Activated B cell treated with CpG ODN at 0.5 μM for 24 hours (primary cell): ENCODE measurements at places on chromosomes 7 and 10. TPM values are rescaled to one million over a fixed set of nuclear protein-coding genes. Genes with fewer than 3 reads are reported as not detected.

Gene CASD1
- 25.7 and 28.4 TPM in 2 replicates for total RNA-seq

Gene DLX6
- total RNA-seq, result not detected in 2 replicates

Gene ABCB4
- 17.5 and 19.8 TPM in 2 replicates for total RNA-seq

Gene HTR7
- total RNA-seq, result not detected in 2 replicates

Gene LRRC17
- total RNA-seq, result 0.16 and 0.34 TPM in 2 replicates

Gene ABCA13
- total RNA-seq, result not detected in 2 replicates

Gene TPK1
- total RNA-seq, result 17.5 and 20.0 TPM in 2 replicates

Gene CRHR2
- not detected in 2 replicates for total RNA-seq

Gene ABCC2
- 2.9 and 4.0 TPM in 2 replicates for total RNA-seq

Gene MPP7
- 6.2 and 8.3 TPM in 2 replicates for total RNA-seq

Gene FLNC
- total RNA-seq, result not detected in 2 replicates

Gene C7orf33
- not detected in 2 replicates for total RNA-seq

Gene TAS2R41
- total RNA-seq, result not detected in 2 replicates

Gene PHKG1
- 2.0 and 3.4 TPM in 2 replicates for total RNA-seq

Gene ASAH2
- 1.8 and 2.3 TPM in 2 replicates for total RNA-seq

Gene RTKN2
- 0.09 and 0.17 TPM in 2 replicates for total RNA-seq

Gene ZNF804B
- not detected in 2 replicates for total RNA-seq

Gene DYNC1I1
- not detected in 2 replicates for total RNA-seq

Gene OR2A5
- not detected in 2 replicates for total RNA-seq

Gene CALCR
- total RNA-seq, result not detected in 2 replicates

Gene NOC3L
- total RNA-seq, result 46.7 and 50.8 TPM in 2 replicates

Gene CRYGN
- total RNA-seq, result not detected in 2 replicates

Gene CARD11
- total RNA-seq, result 107 and 114 TPM in 2 replicates

Gene HTRA1
- not detected in 2 replicates for total RNA-seq

Gene GPR26
- not detected in 2 replicates for total RNA-seq

Gene STN1
- 14.0 and 14.2 TPM in 2 replicates for total RNA-seq

Gene FBXO24
- 0.29 and 1.9 TPM in 2 replicates for total RNA-seq

Gene NPY
- not detected in 2 replicates for total RNA-seq

Gene NEUROG3
- 0.38 and 0.66 TPM in 2 replicates for total RNA-seq

Gene NUTM2D
- total RNA-seq, result 1.9 and 3.7 TPM in 2 replicates

Gene MSMB
- total RNA-seq, result not detected in 2 replicates

Gene ANKRD2
- total RNA-seq, result not detected in 2 replicates

Gene TRIM50
- total RNA-seq, result not detected in 2 replicates

Gene DMBT1
- not detected in 2 replicates for total RNA-seq

Gene LLCFC1
- total RNA-seq, result not detected in 2 replicates

Gene CCDC3
- total RNA-seq, result 0.07 TPM in 1 of 2 replicates, not detected in the other

Gene AGMO
- total RNA-seq, result not detected in 2 replicates

Gene TMEM213
- total RNA-seq, result not detected in 2 replicates

Gene MYL10
- total RNA-seq, result not detected in 2 replicates

Gene PAPSS2
- total RNA-seq, result not detected in 2 replicates

Gene HOXA7
- not detected in 2 replicates for total RNA-seq

Gene PCLO
- 0.05 and 0.07 TPM in 2 replicates for total RNA-seq

Gene TFR2
- total RNA-seq, result 7.5 and 8.5 TPM in 2 replicates

Gene FAM25G
- 1.2 TPM in 1 of 2 replicates, not detected in the other for total RNA-seq

Gene EPHB6
- total RNA-seq, result 20.9 and 21.4 TPM in 2 replicates

Gene RBM17
- 207 and 209 TPM in 2 replicates for total RNA-seq

Gene GDF10
- total RNA-seq, result not detected in 2 replicates
